ENCODE measurements at places on chromosomes 2 and 18. TPM values are rescaled to one million over a fixed set of nuclear protein-coding genes. Genes with fewer than 3 reads are reported as not detected.

- no peak for DNase-seq
These were observed 11.3 kb downstream of the APOB start for GRCh38 chr2:21032338-21033236.

Gene GAL3ST2
- total RNA-seq = not detected

Gene DOK6
- 2.5 TPM for total RNA-seq

GRCh38 chr2:38483776-38484501 lies 106.9 kb upstream of the ATL2 start:
- no peak for DNase-seq

DNA sequence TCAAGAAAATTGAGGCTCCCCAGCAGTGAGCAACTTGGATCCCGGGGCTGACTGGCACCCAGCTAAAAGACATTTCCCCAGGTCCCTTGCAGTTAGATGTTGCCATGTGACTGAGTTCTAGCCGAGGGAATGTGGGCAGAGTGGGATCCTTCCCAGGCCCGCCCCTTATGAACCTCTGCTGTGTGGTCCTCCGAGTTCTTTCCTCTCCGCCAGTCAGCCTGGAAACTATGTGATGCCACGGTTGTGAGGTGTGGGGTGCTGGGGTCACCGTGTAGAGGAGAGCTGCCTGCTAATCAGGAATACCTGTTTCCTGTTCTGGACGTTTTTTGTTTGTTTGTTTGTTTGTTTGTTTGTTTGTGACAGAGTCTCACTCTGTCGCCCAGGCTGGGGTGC lies 45.5 kb downstream of the TMEM37 start:
- DNase-seq = no peak

DNA sequence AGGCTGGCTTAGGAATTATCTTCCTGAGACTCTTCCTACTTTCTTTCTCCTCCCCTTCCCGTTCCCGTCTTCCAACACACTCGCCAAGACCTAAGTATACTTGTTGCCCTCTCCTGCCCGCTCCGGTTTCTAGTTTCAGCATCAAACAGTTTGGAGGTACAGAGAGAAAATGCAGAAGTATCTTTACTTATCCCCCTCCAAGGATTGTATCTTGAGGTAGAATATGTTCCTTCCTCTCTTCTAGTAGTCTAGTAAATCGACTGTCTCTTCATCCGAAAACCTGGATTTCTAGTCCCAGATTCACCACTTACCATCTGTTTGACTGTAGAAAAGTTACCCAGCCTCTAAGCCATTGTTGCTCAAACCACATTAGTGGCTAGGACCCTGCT lies 755 bp downstream of the EIF4E2 start:
- DNase-seq = no peak

- DNase-seq = no peak
These were observed 119.1 kb downstream of the NEDD4L start for GRCh38 chr18:58163004-58163590.

DNA sequence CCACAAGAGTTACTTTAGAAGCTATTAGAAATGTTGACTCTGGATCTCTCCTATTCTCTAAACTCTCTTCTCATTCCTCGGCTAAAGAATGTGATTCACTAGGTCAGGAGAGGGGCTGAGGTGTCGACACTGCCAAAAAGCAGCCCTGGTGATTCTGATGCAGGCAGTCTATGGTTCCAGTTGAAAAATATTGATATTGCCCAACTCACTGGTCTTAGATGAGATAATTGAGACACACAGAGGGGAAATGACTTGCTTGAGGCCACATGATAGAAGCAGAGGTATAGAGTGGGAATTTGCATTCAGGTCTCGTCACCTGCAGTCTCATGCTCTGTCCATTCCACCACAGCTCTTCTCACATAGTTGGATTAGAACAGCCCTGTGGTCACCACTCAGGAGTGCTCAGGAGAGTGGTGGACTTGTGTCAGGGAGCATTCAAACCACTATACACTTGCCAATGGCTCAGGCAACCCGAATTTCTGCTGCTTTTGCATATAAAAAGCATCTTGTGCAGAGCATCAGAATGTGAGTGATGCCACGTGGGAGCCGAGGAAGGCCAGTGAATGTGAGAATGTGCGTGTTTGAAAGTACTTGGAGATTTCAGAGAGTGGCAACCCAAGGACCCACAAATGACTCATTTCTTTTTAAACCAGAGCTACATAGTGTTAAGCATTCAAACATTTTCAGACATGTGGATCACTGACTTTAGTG lies 65.1 kb upstream of the CTLA4 start:
- DNase-seq = no peak

Gene TUBA4B
- not detected for total RNA-seq

GRCh38 chr2:217801115-217801531 lies 201.7 kb downstream of the TNS1 start:
- peak; percentile 60 for DNase-seq

DNA sequence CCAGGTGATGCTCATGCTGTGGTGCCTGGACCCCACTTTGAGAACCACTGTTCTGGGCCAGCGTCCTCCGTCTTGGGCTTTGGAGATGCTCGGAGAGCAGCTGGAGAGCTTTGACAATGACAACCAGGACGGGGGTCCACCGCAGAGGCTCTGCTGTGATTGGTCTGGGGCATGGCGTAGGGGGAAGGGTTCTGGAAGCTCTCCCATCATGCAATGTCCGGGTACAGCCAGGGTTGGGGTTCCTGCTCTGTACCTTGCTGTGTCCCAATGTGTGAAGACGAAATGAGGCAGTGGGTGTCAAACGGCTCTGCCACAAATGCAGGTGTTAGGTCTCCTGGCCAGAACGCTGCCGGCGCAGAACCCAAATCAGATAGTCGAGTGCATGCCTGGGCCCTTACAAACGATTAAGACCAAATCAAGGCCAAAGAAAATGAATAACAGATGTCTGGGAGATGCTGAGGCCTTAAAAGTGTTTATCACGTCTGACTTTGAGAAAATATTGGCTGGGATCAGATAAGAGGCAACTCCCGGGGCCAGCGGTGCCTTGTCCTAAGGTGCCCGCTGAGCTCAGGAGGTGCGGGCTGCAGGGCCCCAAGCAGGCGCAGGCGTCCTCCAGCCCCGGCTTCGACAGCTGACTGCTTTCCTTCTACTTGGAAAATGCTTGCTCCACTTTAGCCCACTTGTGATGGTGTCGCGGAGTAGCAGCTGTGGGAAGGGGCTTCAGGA lies 117.2 kb downstream of the VAPA start:
- DNase-seq = no peak

DNA sequence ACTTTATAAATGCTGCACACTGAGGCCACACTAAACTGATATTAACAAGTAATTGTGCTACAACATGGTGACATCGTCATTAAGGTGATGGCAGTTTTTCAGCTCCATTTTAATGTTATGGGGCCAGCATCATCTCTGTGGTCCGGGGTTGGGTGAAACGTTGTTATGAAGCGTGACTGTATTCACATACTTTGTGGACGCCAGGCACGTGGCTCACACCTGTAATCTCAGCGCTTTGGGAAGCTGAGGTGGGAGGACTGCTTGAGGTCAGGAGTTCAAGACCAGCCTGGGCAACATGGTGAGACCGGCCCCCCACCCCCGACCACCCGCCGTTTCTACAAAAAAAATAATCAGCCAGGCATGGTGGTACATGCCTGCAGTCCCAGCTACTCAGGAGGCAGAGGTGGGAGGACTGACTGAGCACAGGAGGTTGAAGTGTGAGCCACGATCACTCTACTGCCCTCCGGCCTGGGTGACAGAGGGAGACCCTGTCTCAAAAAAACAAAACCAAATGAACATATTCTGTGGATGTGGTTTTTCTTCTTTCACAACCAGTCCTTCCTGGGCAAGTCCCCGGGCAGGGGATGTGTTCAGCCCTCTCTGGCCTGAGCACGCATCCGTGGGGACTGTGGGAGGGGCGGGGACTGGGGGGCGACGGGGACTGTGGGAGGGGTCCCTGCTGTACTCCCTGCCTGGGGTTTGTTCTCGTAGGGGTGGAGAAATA lies 12.9 kb upstream of the GAL3ST2 start:
- DNase-seq = peak; percentile 47

GRCh38 chr18:57014772-57015413 lies 132.0 kb upstream of the BOD1L2 start:
- DNase-seq = no peak

DNA sequence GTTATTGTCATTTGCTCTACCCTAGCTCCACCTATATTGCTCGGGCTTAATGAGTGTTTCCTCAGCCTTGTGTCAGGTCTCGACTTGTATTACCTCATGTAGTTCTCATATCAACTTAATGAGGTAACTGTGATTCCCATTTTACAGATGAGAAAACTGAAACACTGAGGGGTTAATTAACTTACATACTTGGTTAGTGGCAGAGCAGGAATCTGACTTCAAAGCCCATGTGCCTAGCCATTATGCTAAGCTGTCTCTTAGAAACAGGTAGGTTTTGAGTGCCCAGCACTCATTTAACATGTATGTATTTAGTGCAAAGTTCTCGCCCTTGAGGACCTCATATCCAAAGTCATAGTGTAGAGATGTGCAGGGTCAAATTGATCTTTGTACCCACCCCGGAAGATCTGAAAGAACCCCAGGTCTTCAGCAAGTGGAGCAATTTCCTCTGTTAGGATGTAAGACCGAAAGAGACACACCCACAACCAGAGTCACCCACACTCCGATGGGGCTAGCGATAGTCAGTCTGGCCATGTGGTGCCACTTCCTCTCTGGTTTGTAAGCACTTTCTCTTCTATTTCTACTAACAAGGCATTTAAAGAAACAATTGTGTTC lies 121.0 kb upstream of the SLC39A10 start:
- DNase-seq = no peak

Gene CCDC85A
- total RNA-seq = 0.04 TPM

DNA sequence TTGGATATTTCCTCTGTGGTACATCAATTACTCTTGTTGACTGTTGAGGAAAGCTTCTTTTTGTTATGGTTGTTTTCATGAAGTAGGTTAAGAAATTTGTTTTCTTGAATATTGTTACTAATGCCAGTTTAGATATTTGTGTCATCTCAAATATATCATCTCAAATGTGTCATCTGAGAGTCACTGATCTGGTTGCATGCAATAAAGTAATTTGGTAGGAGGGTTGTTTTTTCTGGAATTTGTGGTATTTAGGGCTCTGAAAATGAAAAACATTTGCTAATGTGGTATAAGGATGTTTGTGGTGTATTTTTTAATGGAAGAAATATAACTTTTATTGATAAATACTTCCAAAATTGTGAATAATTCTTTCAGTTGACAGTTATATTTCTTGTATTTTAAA lies 117.7 kb downstream of the GREB1L start:
- DNase-seq = no peak

Gene STPG4
- total RNA-seq = not detected
